Progenitor cell of endocrine pancreas (in vitro differentiated cells): ENCODE measurements at places on chromosomes 16 and 17. TPM values are rescaled to one million over a fixed set of nuclear protein-coding genes. Genes with fewer than 3 reads are reported as not detected.
A peak's percentile ranks its signal among the peaks of the same experiment; 100 is the strongest.

DNA sequence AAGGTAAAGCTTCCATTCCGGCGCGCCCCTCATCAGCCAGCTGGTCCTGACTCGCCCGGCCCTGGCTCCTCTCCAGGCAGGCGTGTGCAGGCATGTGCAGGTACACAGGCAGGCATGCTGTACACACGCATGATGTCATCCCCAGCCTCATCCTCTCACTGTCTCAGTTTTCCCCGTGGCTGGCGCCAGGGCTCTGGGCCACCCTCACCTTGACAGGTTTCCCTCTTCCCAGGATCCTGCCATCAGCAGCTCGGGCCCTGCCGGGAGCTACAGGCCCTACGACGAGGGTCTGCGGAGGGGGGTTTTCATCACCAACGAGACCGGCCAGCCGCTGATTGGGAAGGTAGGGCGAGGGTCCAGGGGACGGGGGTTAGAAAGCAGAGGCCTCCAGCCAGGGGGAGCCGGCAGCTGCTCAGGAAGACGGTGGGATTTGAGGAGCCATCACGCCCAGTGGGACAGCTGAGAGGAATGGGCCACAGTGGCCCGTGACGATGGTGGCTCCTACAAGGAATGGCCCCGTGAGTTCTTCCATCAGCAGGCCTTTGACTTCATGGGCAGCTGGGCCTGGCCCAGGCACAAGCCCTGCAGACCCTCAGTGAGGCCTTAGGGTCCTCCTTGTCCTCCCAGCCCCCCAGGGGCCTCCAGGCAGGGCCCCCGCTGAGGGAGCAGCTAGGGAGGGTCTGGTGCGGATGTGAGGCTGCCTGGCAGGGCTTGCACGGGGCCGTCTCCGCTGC is 8.5 kb downstream of the GAA start:
- peaks cover 1% of the 10 kb centered on the region for H3K36me3 ChIP-seq
- no peak overlapping the region for H3K27ac ChIP-seq
- peaks cover 2% of the 10 kb centered on the region for H3K27me3 ChIP-seq
- H3K4me3 ChIP-seq: no peak overlapping the region
- H3K4me1 ChIP-seq: peaks cover 2% of the 10 kb centered on the region
- DNase-seq: no peak

GRCh38 chr17:82598256-82599119 is 49.8 kb downstream of the WDR45B start:
- peaks cover 24% of the 10 kb centered on the region for H3K36me3 ChIP-seq
- no peak overlapping the region for H3K27ac ChIP-seq
- no peak for DNase-seq
- no peaks in the 10 kb centered on the region for H3K27me3 ChIP-seq

GRCh38 chr16:86809458-86809955 is 231.2 kb downstream of the FOXL1 start:
- no peak overlapping the region for H3K4me3 ChIP-seq
- no peak overlapping the region for H3K27ac ChIP-seq
- H3K4me1 ChIP-seq: peaks cover 1% of the 10 kb centered on the region
- H3K27me3 ChIP-seq: peaks cover 73% of the 10 kb centered on the region

- no peak overlapping the region for H3K27ac ChIP-seq
- no peak overlapping the region for H3K4me3 ChIP-seq
- peaks cover 22% of the 10 kb centered on the region for H3K36me3 ChIP-seq
- peaks cover 18% of the 10 kb centered on the region for H3K4me1 ChIP-seq
Measured at GRCh38 chr17:7586673-7587419, 3.0 kb downstream of the SOX15 start.

GRCh38 chr17:6140188-6140587 is 70.0 kb downstream of the WSCD1 start:
- H3K27ac ChIP-seq: no peak overlapping the region
- H3K4me1 ChIP-seq: peaks cover 5% of the 10 kb centered on the region
- H3K36me3 ChIP-seq: no peaks in the 10 kb centered on the region
- H3K27me3 ChIP-seq: peaks cover 17% of the 10 kb centered on the region

DNA sequence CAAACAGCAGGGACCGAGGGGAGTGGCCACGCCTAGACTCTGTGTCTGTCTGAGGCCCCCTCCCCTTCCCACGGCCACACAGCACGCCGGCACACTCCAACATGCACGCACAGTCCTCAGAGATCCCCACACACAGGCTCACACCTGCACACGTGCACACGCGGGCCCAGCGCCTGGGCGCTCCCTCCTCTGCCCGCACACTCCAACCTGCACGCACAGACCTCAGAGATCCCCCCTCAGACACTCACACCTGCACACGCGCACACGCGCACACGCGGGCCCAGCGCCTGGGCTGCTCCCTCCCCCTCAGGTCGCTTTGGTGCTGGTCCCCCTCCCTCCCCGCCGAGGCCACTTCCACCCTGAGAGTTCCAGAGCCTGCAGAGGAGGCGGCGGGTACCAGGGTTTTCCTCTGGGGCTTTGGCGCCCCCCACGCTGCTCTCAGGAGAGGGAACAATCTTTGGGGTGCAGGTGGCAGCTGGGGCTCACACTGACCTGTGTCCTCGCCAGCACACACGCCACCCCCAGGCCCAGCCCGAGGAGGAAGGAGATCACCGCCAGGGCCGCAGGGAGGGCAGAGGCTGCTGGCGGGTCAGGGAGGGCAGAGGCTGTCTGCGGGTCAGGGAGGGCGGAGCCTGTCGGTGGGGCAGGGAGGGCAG is 1.6 kb downstream of the CD7 start:
- H3K4me1 ChIP-seq: peaks cover 4% of the 10 kb centered on the region
- DNase-seq: no peak
- H3K27me3 ChIP-seq: peaks cover 3% of the 10 kb centered on the region
- no peak overlapping the region for H3K4me3 ChIP-seq
- H3K36me3 ChIP-seq: no peaks in the 10 kb centered on the region
- no peak overlapping the region for H3K27ac ChIP-seq

DNA sequence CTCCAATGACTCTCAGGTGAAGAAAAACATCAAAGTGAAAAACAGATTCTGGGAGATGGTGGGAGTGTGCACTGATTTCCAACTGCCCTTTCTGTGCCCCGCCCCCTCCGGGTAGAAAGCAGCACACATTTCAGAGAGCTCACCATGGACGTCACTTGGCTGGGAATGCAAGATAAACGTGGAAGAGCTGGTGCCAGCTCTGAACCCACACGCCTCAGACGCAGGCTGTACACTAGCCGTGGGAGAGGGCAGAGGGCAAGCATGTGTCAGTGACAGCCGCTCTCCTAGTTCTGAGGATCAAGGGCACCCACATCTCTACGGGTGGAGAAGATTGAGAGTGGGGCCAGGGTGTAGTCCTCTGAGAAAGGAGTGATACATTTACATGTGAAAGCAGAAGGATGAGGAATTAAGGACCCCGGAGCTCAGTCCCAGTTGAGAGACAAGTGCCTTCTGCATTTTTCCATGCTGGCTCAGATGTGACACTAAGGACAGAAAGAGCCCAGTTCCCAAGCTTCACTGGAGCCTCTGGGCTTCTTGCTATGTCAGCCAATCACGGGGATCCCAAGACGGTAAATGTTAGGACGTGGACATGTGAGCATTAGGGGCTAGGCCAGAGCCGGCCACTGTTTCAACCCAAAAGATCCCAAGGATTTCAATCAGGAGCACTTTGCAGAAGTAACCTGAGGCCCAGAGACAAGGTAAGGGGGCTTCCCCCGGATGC is 101.3 kb downstream of the ZFHX3 start:
- no peak for DNase-seq
- peaks cover 34% of the 10 kb centered on the region for H3K36me3 ChIP-seq
- peak overlapping the region; percentile 49 for H3K27ac ChIP-seq
- peaks cover 49% of the 10 kb centered on the region for H3K4me1 ChIP-seq

GRCh38 chr17:68437979-68438822 is 19.1 kb downstream of the WIPI1 start:
- no peak overlapping the region for H3K4me3 ChIP-seq
- peaks cover 13% of the 10 kb centered on the region for H3K4me1 ChIP-seq
- peaks cover 16% of the 10 kb centered on the region for H3K36me3 ChIP-seq
- no peak for DNase-seq
- peak overlapping the region; percentile 87 for H3K27ac ChIP-seq

GRCh38 chr16:89120281-89120680 is 26.6 kb downstream of the ACSF3 start:
- no peak overlapping the region for H3K4me3 ChIP-seq
- no peaks in the 10 kb centered on the region for H3K27me3 ChIP-seq
- H3K36me3 ChIP-seq: peaks cover 15% of the 10 kb centered on the region
- DNase-seq: no peak
- no peak overlapping the region for H3K27ac ChIP-seq
- no peaks in the 10 kb centered on the region for H3K4me1 ChIP-seq

The ETV4 gene
- 79.5 and 84.3 TPM in 2 replicates for total RNA-seq

The ZNF276 gene
- 22.5 and 25.0 TPM in 2 replicates for total RNA-seq

The LRRC37A gene
- total RNA-seq: 6.8 TPM in 2 replicates

The SALL1 gene
- total RNA-seq: 11.0 and 12.8 TPM in 2 replicates

The SLC52A1 gene
- total RNA-seq: not detected in 2 replicates

The KCNJ18 gene
- not detected in 2 replicates for total RNA-seq

The UTP18 gene
- total RNA-seq: 35.3 and 38.0 TPM in 2 replicates

The SOX8 gene
- total RNA-seq: 6.7 and 7.1 TPM in 2 replicates
